ENCODE measurements at places on chromosomes 5 and 9.

DNA sequence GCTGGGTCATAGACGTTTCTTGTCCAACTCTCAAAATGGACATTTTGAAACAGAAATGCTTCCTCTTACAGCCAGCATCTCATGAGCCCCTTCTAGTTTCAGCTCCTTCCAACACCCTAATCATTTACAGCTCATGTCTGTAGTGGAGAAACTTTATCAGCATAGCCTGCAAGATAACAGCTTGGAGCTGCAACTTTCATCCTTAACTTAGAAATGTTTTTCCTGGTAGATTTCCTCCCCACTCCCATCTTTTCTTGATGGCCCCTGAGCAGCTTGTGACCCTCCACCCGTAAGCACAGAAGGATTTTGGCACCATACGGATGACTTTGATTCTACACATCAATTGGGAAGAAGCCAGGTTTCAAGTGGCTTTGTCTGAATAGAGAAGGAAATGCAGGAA is 53.5 kb upstream of the TGFBR1 start:
- no peak for DNase-seq

DNA sequence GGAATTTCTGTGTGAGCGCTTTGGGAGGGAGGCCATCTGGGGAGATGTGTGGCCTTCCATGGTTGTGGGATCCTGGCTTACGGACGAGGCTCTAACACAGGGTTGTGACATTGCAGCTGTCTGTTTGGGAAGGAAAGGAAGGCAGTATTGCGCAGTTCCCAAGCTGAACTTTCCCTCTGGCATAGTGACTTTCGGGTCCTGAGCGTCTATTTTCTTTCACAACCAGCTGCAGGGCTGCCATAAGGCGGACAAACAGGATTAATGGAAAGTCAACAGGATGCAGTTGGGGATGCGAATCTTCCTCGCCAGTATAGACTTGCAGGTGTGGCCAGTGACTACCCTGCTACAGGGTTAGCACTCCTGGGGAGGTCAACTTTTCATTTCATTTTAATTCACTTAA is 25.9 kb downstream of the CCT5 start:
- DNase-seq, result no peak

- no peak for DNase-seq
Observed at GRCh38 chr5:69494452-69494851, 1.9 kb downstream of the OCLN start.

GRCh38 chr9:124660341-124660801 is 110.7 kb downstream of the NR6A1 start:
- peak; percentile 51 for DNase-seq

- DNase-seq, result no peak
Observed at GRCh38 chr5:79798893-79799590, 109.4 kb downstream of the CMYA5 start.

DNA sequence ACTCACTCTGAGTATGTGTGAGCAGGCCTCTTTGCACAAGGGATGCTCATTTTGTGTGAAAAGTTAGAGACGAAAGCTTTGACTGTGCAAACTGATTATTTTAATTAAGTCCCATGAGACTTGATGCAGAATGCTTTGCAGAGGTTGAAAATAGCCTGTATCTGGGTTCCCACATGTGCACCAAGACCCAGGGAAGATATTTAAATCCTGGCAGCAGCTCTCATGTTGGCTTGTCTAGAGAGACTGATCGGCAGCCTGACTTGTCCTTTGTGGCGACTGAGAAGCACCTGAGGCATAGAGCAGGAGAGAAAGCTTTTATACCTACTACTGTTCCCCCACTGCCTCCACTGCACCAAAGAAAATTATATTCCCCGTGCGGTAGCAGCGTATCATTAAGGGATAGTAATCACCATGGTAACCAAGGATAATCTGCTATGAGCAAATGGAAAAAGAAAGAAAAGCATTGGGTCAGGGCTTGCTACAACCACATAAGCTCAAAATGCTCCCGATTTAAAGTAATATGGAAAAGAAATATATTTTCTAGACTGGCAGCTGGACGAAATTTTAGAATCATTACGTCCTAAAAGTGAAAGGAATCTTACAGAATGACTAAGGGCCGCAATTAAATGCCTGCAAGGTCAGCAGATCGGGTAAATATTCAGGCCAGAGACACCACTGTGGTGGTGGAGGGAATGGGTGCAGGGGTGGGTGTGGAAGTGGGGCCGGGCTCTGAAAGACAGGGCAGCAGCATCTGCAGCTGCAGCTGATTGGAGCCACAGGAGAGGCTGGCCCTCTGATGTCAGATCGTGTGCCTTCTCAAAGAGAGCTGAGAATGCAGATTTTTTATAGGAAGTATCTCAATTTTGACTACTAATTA is 135.3 kb upstream of the EPB41L4A start:
- no peak for DNase-seq

- no peak for DNase-seq
Observed at GRCh38 chr9:130372057-130372456, 72.7 kb upstream of the ASS1 start.

- peak; percentile 9 for DNase-seq
Observed at GRCh38 chr5:89055695-89056085, 172.7 kb upstream of the MEF2C start.

DNA sequence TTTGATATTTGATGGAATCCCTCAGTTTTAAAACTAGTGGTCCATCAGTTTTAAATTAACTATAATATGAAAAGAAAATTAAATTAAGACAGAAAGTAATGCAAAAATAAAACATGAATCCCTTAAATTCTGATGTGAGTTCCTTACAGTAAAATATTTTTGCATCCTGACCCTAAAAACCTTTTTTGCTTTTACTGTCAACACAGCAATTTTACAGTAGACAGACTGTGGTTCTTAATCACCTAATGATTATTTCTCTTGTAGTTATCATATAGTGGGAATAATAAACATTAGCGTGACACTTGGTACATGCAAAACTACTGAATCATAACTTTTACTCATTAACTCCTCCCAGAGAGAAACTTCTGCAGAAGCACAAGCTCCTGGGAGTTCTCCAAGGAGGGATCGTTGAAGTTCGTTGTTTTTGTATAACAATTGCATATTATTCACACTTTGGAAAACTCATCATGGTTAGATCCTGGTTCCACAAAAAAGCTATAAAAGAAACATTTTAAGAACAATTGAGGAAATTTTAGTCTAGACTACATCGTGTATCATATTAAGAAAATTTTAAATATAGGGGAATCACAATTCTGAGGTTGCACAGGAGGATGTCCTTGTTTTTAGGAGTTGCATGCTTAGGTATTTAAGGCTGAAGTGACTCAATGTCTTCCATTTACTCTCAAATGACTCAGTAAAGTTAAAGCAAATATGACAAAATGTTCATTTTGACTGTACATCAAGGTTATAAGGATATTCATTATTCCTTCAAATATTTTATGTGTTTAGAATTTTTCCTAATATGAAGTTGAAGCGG is 88.2 kb upstream of the NIPAL4 start:
- DNase-seq, result no peak

DNA sequence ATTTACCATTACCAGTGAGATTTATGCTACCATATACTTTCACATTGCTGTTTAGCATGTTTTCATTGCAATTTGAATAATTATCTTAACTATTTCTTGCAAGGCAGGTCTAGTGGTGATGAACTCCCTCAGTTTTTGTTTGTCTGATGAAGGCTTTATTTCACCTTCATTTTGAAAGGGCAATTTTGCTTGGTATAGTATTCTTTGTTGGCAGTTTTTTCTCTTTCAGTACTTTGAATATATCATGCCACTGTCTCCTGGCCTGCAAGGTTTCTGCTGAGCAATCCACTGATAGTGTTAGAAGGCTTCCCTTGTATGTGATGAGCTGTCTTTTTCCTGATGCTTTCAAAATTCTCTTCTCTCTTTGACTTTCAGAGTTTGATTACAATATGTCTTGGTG is 188.0 kb downstream of the MARCHF11 start:
- DNase-seq, result no peak

DNA sequence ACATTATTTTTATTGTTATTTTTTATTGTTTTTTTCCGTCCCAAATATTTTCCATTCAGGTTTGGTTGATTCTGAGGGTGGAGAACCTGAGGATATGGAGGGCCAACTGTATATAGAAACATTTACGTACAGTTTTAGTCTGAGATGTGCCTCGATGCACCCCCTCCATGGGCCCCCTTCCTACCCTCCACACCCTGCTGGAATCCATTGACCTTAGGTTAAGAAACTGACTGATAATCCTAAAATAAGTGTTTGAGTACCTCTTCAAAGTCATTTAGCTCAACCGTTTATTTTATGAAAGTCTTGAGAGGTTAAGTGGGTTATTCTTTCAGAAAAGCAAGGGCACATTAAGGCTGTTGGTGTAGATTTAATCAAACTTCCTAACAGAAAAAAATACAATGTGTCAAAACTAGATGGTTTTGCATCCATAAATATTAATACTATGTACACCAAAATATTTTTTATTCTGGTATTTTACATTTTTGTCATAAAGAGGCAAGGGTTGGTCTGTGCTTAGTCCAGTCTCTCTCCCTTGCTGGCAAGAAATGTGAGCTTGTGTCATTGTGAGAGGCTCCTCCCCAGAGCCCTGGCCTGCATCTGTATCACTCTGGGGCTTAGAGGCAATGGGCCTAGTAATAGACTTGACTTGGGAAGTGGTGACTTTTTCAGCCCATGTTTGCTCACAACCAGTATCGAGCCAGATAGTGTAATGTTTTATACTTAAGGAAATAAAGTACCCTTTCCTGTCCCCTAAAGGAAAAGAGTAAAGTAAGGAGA is 15.7 kb downstream of the MTRR start:
- DNase-seq, result no peak

- no peak for DNase-seq
Observed at GRCh38 chr5:95424526-95424925, 33.4 kb downstream of the FAM81B start.

GRCh38 chr5:11928909-11929308 is 24.7 kb upstream of the CTNND2 start:
- no peak for DNase-seq

- no peak for DNase-seq
Observed at GRCh38 chr5:181259974-181260719, 796 bp downstream of the TRIM52 start.

DNA sequence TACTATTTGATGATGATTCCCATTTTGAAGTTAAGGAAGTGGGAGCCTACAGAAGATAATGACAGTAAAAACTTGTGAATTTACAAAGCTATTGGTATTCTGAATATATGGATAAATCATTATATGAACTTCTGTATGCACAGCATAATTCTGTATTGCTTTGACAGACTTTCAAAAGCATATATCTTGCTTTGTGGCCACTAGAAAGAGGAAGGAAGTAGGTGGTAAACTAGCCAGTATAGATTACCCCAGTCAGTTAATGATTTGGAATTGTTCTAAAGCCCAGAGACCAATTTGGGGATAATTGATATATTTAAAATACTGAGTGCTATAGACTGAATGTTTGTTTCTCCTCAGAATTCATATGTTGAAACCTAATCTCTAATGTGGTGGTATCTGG is 53.0 kb downstream of the NR2F1 start:
- no peak for DNase-seq

- no peak for DNase-seq
Observed at GRCh38 chr9:8362250-8362649, 562.7 kb upstream of the DMAC1 start.

DNA sequence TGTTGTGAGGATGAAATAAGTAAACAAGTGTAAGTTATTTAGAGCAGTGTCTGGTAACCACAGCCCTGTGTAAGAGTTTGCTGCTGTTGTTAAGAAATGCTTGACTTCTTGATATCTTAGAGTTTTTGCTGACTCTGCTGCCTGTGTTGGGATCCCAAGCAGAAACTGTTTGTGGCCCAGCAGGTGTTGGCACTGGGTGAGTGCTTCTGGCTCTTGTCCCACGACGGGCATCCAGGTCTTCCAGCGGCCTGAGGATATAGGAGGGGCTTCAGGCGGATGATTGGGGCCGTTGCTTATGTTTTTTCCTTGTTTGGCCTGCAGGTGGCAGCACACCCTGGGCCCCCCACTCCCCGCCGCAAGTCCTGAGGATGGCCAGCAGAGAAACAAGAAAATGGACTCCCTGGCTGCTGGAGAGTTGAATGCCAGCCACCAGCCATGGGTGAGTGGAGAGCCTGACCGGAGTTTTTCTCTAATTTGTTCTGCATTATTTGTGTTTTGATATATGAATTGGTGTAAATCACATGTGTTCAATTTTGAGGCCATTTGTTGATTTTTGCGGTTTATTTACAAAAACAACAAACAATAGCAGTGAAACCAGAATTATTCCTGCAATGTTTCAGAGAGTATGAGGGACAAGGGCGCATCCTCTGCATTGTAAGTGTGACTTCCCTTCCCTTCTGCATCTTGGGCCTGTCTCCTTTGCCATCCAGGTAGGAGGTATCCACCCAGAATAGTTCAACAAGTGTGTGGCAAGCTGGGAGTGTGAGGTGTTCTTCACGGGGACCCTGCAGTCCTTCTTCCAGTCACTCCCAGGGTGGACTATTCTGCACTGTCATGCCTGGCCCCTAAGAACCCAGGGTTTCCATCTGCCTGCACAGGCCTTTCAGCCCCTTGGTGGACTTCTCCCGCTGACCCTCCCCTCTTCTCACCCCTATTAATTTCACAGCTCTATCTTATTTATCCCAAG is 50.3 kb downstream of the SLC22A5 start:
- peak; percentile 62 for DNase-seq

DNA sequence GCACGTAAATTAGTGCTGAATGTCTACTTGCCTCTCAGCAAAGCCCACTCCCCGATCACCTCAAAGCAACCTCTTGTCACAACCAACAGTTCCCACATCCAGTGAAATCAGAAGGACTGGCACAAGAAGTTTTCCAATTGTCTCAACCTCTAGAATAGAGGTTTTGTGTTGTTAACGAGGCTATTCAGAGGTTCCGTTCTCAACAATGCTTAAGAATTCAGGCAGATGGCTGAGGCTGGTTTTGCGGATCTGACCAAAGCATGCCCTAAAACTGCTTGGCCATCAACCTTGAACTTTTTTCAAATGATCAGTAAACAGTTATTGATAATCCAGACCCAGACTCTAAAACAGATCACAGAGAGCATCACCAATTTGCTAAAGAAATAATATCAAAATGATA is 52.9 kb downstream of the MAPKAP1 start:
- no peak for DNase-seq

DNA sequence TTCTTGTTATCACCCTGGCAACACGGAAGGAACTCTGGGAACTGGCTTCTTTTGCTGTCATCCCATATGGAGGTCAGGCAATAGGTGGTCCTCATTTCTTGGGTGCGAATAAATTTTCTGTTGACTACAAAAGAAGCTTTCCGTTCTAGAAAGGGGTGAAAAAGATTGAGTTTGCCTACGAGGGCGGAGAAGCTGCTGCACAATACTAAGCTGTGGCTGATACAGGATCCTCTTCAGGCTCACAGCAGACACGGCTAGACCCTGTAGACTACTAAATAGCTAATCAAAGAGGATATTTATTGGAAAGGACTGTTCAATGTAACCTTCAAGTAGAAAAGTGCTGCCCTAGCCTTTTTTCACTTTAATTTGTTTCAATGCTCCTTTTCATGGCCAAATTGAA is 58.1 kb downstream of the TJP2 start:
- DNase-seq, result no peak
